Purkinje cell (primary cell): ENCODE measurements at places on chromosomes 5 and 9. TPM values are rescaled to one million over a fixed set of nuclear protein-coding genes. Genes with fewer than 3 reads are reported as not detected.

The PCDHGA1 gene
- polyA plus RNA-seq, result 0.69 TPM in 1 of 2 replicates, not detected in the other

The PKD2L2 gene
- polyA plus RNA-seq, result 1.3 TPM in 1 of 2 replicates, not detected in the other

The PHF24 gene
- polyA plus RNA-seq, result 2.3 and 10.5 TPM in 2 replicates

The RASGRF2 gene
- polyA plus RNA-seq, result 5.1 and 5.3 TPM in 2 replicates

The TRPM3 gene
- 7.1 and 7.8 TPM in 2 replicates for polyA plus RNA-seq

The ADCY2 gene
- 2.9 and 5.6 TPM in 2 replicates for polyA plus RNA-seq

The FBP2 gene
- not detected in 2 replicates for polyA plus RNA-seq

The FRRS1L gene
- polyA plus RNA-seq, result 32.1 and 37.6 TPM in 2 replicates

The INSYN2B gene
- polyA plus RNA-seq, result 2.0 and 2.6 TPM in 2 replicates

The PTBP3 gene
- polyA plus RNA-seq, result 4.2 and 4.9 TPM in 2 replicates

The SLC23A1 gene
- not detected in 2 replicates for polyA plus RNA-seq

The GSN gene
- polyA plus RNA-seq, result 7.9 and 8.9 TPM in 2 replicates

The DPM2 gene
- 13.0 and 32.8 TPM in 2 replicates for polyA plus RNA-seq

The RFESD gene
- polyA plus RNA-seq, result 11.6 and 14.8 TPM in 2 replicates

The AGPAT2 gene
- not detected in 2 replicates for polyA plus RNA-seq

The CTXN3 gene
- polyA plus RNA-seq, result not detected in 2 replicates

The IPO11 gene
- 24.7 and 28.1 TPM in 2 replicates for polyA plus RNA-seq

The SYK gene
- polyA plus RNA-seq, result not detected in 2 replicates

The ACTBL2 gene
- polyA plus RNA-seq, result not detected in 2 replicates

The ITGA2 gene
- 0.05 and 0.11 TPM in 2 replicates for polyA plus RNA-seq

The PLPPR1 gene
- 1.2 and 4.3 TPM in 2 replicates for polyA plus RNA-seq

The SLC34A3 gene
- not detected in 2 replicates for polyA plus RNA-seq

The CTSV gene
- 2.4 TPM in 1 of 2 replicates, not detected in the other for polyA plus RNA-seq

The ELP1 gene
- 13.6 and 16.2 TPM in 2 replicates for polyA plus RNA-seq

The ANKRD18A gene
- 1.4 and 3.1 TPM in 2 replicates for polyA plus RNA-seq

The ADAMTS6 gene
- polyA plus RNA-seq, result 0.08 and 2.7 TPM in 2 replicates

The ABLIM3 gene
- 4.1 and 7.1 TPM in 2 replicates for polyA plus RNA-seq

The TMEM232 gene
- polyA plus RNA-seq, result 6.6 and 24.5 TPM in 2 replicates

The MAMDC2 gene
- 1.6 and 3.9 TPM in 2 replicates for polyA plus RNA-seq

The CEL gene
- polyA plus RNA-seq, result 0.09 and 0.10 TPM in 2 replicates

The IFNA2 gene
- polyA plus RNA-seq, result 0.22 TPM in 1 of 2 replicates, not detected in the other
